Effector memory CD8-positive, alpha-beta T cell (primary cell): ENCODE measurements at places on chromosomes 16 and 17.

DNA sequence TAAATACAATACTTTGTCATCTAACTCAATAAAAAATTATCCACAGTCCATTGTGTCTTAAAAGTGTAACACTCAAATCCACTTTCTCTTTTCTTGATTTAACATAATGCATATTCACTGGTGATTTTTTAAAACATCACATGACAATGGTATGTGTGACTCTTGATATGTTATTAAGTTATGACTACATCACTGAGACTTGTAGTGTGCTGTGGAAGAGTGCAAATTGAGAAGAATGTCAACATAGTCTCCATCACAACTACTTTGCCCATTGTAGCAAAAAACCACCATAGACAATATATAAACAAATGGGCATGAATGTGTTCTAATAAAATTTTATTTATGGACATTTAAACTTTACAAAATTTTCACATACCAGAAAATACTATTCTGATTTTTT lies 380.7 kb upstream of the PMFBP1 start:
- no peaks in the 10 kb centered on the region for H3K36me3 ChIP-seq
- H3K4me3 ChIP-seq, result no peak overlapping the region
- no peak overlapping the region for H3K27ac ChIP-seq
- no peaks in the 10 kb centered on the region for H3K27me3 ChIP-seq

GRCh38 chr17:9994761-9995160 lies 89.7 kb upstream of the RCVRN start:
- peaks cover 4% of the 10 kb centered on the region for H3K4me1 ChIP-seq
- DNase-seq, result no peak
- no peak overlapping the region for H3K4me3 ChIP-seq
- H3K27ac ChIP-seq, result no peak overlapping the region
- no peaks in the 10 kb centered on the region for H3K27me3 ChIP-seq

DNA sequence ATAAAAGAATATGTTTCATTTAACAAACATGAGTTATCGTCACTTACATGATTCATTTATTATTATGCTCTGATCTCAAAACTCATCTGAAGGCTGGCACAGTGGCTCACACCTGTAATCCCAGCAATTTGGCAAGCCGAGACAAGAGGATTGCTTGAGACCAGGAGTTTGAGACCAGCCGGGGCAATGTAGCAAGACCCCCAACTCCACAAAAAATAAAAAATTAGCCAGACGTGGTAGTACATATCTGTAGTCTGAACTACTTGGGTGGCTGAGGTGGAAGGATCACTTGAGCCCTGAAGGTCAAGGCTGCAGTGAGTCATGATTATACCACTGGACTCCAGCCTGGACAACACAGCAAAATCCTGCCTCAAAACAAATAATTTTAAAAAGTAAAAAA lies 16.0 kb downstream of the APPBP2 start:
- DNase-seq, result no peak
- peaks cover 46% of the 10 kb centered on the region for H3K36me3 ChIP-seq
- H3K27ac ChIP-seq, result no peak overlapping the region
- peaks cover 27% of the 10 kb centered on the region for H3K4me1 ChIP-seq
- no peak overlapping the region for H3K4me3 ChIP-seq
- H3K27me3 ChIP-seq, result no peaks in the 10 kb centered on the region

- H3K27me3 ChIP-seq, result peaks cover 6% of the 10 kb centered on the region
- H3K4me3 ChIP-seq, result no peak overlapping the region
- no peaks in the 10 kb centered on the region for H3K36me3 ChIP-seq
- H3K4me1 ChIP-seq, result peaks cover 4% of the 10 kb centered on the region
Observed at GRCh38 chr16:87185308-87185707, 131.9 kb downstream of the C16orf95 start.

- no peak overlapping the region for H3K27ac ChIP-seq
- no peaks in the 10 kb centered on the region for H3K4me1 ChIP-seq
- H3K27me3 ChIP-seq, result no peaks in the 10 kb centered on the region
- H3K4me3 ChIP-seq, result no peak overlapping the region
Observed at GRCh38 chr17:53353919-53354351, 468.8 kb upstream of the KIF2B start.

DNA sequence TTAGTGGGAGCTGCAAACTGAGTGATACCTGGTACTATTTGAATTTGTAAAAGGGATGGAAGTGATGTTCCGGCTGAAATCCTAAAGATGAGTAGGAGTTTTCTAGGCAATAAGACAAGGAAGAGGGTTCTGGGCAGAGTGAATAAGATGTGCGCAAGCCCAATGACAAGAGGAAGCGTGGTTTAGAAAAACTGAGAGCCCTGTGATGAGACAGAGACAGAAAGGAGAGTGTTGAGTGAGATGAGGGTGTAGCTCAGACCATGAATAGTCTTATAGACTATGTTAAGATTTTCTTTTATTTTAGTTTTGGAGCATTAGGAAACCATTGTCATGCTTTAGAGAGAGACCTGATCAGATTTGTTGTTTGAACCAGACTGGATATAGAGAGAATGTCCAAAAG lies 50.2 kb downstream of the COX10 start:
- H3K27ac ChIP-seq, result no peak overlapping the region
- DNase-seq, result no peak
- peaks cover 49% of the 10 kb centered on the region for H3K4me1 ChIP-seq
- H3K4me3 ChIP-seq, result no peak overlapping the region
- no peaks in the 10 kb centered on the region for H3K27me3 ChIP-seq

- no peaks in the 10 kb centered on the region for H3K36me3 ChIP-seq
- no peak for DNase-seq
- H3K4me1 ChIP-seq, result no peaks in the 10 kb centered on the region
- H3K27me3 ChIP-seq, result peaks cover 61% of the 10 kb centered on the region
- no peak overlapping the region for H3K27ac ChIP-seq
- no peak overlapping the region for H3K4me3 ChIP-seq
Observed at GRCh38 chr16:88963583-88963982, 13.4 kb downstream of the CBFA2T3 start.

DNA sequence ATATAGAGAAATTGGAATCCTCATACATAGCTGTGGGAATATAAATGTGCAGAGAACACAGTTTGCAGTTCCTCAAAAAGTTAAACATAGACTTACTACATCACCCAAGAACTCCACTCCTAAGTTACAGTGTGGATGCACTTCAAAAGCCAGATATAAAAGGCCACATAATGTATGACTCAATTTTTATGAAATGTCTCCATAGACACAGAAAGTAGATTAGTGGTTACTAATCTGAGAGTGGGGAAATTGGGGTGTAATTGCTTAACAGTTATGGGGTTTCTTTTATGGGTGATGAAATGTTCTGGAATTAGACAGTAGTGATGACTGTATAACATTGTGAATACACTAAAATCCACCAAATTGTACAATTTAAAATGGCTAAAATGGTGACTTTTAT lies 60.9 kb downstream of the CACNG1 start:
- peak overlapping the region; percentile 49 for H3K27ac ChIP-seq
- H3K4me3 ChIP-seq, result no peak overlapping the region
- H3K4me1 ChIP-seq, result peaks cover 26% of the 10 kb centered on the region
- no peaks in the 10 kb centered on the region for H3K27me3 ChIP-seq
- H3K36me3 ChIP-seq, result peaks cover 75% of the 10 kb centered on the region

DNA sequence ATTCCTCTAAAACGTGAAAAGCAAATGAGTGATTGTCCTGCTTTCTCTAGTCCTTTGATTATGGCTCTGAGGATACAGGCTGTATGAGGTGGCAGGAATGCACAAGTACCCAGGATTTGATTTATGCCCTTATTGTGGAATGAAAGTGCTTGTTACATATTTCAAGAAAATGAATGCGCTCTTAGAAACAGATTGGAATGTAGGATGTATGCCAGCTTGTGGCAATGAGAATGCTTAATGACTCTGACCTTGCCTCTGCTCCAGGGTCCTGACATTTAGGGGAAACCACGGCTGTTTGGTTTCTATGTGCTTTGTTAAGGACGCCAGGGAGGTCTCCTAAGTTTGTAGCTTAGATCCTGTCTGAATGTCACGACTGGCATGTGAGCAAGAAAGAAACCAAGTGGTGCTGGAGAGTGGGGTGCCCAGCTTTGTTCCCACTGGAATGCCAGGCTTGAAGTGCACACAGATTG lies 22.0 kb downstream of the PRCD start:
- peaks cover 67% of the 10 kb centered on the region for H3K4me1 ChIP-seq
- peak overlapping the region; percentile 96 for H3K4me3 ChIP-seq
- H3K36me3 ChIP-seq, result peaks cover 78% of the 10 kb centered on the region
- H3K27ac ChIP-seq, result peak overlapping the region; percentile 99
- H3K27me3 ChIP-seq, result no peaks in the 10 kb centered on the region

DNA sequence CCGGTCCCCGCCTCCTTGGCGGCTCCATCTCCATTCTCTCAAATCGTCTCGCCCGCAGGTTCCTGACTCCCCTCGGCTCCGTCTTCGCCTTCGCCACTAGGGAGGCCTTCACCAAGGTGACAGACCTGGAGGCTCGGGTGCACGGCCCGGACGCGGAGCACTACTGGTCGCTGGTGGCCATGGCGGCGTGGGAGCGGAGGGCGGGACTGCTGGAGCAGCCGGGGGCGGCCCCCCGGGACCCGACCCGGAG lies 862 bp downstream of the GLTPD2 start:
- H3K36me3 ChIP-seq, result peaks cover 5% of the 10 kb centered on the region
- DNase-seq, result no peak
- H3K27ac ChIP-seq, result peak overlapping the region; percentile 95
- H3K4me3 ChIP-seq, result peak overlapping the region; percentile 91

DNA sequence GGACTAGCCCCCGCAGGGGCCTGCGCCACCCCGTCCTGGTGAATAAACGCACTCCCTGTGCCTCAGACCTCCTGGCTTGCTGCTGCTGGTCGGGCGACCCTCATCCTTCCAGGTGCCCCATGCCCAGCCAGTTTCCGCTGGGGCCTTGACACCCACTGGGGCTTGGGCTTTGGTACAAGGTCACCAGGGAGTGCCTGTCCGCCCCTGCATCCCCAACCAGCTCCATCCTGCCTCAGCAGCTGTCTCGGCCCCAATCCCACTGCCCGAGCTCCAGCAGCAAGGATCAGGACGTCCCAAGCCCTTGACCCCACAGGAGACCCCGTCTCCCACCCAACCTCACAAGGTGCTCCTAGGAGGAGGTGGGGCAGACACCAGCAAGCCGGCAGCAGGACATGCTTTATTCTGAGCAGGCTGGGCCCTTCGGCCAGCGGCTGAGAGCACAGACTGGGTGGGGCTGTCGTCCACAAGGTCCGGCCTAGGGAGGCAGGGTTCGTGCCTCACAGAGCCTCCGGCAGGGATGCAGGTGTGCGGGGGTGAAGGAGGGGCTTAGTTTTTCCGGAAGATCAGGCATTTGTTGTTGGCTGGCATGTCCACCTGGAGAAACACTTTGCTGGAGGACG lies 1.9 kb downstream of the METTL26 start:
- peak overlapping the region; percentile 76 for H3K4me3 ChIP-seq
- DNase-seq, result no peak
- no peak overlapping the region for H3K27ac ChIP-seq
- H3K4me1 ChIP-seq, result peaks cover 11% of the 10 kb centered on the region

DNA sequence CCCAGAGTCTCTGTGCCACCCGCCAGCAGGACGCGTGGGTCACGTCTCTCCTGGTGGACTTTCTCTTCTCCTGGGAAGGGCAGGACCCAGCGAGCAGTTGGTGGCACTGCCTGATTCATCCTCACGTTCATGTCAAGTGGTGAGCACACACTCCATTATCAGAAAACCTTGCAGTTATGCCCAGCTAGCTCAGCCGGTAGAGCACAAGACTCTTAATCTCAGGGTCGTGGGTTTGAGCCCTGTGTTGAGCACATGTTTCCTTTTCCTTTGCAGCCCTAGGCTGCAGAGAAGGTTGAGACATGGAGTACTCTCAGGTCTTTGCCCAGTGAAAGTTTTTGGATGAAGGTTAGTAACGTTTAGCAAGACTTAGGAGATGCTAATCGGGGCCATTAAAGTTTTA lies 8.0 kb downstream of the OR1F1 start:
- no peak for DNase-seq
- peaks cover 6% of the 10 kb centered on the region for H3K4me1 ChIP-seq
- peaks cover 18% of the 10 kb centered on the region for H3K36me3 ChIP-seq
- no peak overlapping the region for H3K4me3 ChIP-seq

- DNase-seq, result no peak
- peak overlapping the region; percentile 51 for H3K27ac ChIP-seq
- H3K36me3 ChIP-seq, result no peaks in the 10 kb centered on the region
- peaks cover 19% of the 10 kb centered on the region for H3K4me1 ChIP-seq
- no peak overlapping the region for H3K4me3 ChIP-seq
- H3K27me3 ChIP-seq, result no peaks in the 10 kb centered on the region
Observed at GRCh38 chr16:53946746-53947386, 242.9 kb downstream of the FTO start.

GRCh38 chr17:75383842-75384195 lies 21.7 kb downstream of the GRB2 start:
- H3K36me3 ChIP-seq, result peaks cover 38% of the 10 kb centered on the region
- peaks cover 40% of the 10 kb centered on the region for H3K4me1 ChIP-seq
- no peak overlapping the region for H3K27ac ChIP-seq
- H3K4me3 ChIP-seq, result no peak overlapping the region

DNA sequence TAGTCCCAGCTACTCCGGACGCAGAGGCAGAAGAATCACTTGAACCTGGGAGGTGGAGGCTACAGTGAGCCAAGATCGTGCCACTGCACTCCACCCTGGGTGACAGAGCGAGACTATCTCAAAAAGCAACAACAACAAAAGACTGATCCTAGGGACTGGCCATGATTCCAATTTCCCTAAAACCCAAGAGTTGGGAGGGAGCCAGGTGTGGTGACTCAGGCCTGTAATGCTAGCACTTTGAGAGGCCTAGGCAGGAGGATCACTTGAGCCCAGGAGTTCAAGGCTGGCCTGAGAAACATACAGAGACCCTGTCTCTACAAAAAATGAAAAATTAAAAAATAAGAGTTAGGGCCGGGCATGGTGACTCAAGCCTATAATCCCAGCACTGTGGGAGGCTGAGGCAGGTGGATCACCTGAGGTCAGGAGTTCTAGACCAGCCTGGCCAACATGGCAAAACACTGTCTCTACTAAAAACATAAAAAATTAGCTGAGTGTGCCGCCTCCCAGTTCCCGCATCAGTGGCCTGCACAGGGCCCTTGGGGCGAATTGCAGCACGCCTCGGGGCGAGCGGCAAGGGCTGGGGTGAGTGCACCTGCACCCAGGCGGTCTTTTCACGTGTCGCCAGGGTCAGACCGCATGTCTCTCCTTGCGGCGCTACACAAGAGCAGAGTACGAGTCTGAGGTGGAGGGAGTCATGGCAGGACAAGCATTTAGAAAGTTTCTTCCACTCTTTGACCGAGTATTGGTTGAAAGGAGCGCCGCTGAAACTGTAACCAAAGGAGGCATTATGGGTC lies 40.8 kb downstream of the CDH3 start:
- H3K27me3 ChIP-seq, result no peaks in the 10 kb centered on the region
- H3K4me1 ChIP-seq, result no peaks in the 10 kb centered on the region
- H3K36me3 ChIP-seq, result no peaks in the 10 kb centered on the region
- DNase-seq, result no peak
- H3K27ac ChIP-seq, result no peak overlapping the region
- H3K4me3 ChIP-seq, result no peak overlapping the region
